ENCODE measurements at places on chromosomes 5 and 9.

GRCh38 chr5:86748538-86749105, 130.9 kb downstream of the COX7C start:
- DNase-seq, result no peak

DNA sequence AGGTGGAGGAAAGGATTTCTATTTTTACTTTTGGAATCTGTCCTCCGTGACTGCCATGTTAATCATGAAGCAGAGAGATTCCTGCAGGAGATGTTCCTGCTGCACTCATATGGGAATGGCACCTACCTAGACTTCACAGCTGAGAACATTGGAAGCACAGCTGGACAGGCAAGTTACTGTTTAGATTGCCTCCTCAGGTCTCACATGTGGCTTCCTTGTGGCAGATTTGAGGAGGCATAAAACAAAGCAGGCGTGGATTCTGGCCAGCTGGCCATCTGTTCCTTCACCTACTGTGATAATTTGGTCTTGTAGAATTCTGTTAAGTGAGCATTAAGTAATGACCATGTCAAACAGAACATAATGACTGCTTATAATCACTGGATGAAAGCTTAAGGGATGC, 193.4 kb downstream of the EDIL3 start:
- no peak for DNase-seq

DNA sequence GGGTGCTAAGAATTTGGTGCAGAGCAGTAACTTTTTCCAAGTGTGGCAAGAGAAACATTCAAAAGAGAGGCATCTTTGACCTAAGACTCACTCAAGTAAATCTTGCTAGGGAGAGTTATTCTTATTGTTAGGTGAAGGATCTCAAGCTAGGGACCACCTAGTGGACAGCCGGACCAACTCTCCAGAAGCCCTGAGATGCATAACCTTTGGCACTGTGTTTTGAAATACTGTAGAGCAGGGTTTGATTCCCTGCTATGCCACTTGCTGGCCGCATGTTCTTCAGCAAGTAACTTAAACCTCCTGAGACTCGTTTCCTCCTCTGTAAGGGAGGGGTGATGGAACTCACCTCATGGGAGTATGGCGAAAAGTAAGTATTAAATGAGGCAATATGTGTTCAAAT, 336.1 kb upstream of the ADAMTSL1 start:
- DNase-seq, result no peak

DNA sequence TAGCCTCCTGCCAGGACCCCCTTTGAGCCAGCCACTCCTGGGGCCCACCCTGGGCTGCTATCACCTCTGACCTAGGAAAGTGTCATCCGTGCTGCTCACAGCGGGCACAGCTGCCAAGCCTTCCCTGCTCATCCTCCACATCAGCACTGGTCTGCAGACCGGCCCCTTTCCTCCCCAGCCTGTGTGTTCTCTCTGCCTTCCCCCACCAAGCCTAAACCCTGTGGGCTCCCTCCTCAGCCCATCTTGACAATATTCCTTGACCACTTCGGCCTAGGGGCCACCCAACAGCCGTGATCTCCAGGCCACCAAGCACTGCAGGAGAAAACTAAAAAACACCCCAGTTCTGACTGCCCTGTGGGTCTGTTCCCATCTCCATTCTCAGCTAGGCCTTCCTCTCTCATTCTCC, 135.1 kb downstream of the DAB2IP start:
- DNase-seq, result no peak

DNA sequence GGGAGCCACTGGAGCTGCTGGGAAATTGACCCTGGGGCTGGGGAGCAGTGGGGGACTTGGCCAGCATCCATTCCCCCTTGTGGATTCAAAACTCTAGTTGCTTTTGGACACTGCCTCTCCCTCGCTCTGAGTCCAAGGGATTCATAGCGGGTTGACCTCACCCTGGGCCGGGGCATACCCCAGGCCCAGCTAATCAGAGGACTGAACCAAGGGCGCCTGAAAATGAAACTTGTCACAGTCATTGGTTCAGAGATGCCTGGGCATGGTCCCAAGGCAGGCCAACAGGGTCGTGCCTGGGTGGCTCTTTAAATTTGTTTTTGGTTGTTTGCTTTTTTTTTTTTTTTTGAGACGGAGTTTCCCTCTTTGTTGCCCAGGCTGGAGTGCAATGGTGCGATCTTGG, 22.6 kb downstream of the STK10 start:
- DNase-seq, result no peak

DNA sequence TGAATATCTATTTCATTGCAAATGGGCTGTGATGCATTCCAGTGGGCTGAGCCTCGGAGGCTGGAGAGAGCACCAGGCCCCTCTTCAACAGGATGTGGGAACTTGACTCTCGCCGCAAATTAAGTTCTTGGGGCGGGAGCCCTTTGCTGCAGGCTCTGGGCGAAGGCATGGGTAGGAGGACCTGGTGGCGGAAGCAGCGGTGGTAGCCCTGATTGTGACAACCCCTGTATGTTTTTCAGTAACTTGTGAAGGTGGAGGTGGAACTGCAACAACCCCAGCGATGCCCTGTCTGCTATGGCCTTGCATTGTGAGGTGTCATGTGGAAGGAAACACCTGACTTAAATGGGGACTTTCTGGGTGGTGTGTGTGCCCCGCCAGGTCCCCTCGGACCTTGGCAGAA, 9.4 kb downstream of the FYB1 start:
- DNase-seq, result no peak

DNA sequence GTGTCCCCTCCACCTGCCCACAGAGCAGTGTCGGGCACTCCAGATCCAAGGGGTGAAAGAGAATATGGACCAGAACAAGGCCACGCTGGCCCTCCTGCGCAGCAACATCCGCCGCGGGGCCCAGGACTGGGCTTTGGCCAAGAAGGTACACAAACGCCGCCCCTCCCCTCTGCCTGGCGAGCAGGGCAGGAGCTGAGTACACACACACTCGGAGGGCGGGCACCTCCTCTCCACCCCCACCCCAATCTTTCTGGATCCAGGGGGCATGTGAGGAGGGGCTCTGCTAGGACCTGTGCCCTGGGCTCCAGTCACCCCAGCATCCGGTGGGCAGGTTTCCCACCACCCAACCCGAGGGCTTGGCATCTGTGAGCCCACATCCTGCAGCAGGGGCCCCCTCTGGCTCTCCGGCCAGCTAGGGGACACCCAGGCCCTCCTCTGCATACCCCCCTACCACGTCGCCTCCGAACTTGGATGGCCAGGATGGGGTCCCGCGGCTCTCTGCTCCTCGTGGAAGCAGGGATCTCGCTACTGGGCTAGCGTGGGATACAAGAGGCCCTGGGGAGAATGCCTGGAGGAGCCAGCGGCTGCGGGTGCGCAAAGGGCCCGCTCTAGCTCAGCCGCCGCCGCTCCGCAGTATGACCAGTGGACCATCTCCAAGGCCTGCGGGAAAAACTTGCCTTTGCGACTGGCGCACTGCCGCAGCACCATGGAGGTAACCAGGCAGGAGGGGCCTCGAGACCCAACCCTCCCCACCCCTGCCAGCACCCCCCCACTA, 3.1 kb downstream of the CCDC183 start:
- DNase-seq, result no peak

DNA sequence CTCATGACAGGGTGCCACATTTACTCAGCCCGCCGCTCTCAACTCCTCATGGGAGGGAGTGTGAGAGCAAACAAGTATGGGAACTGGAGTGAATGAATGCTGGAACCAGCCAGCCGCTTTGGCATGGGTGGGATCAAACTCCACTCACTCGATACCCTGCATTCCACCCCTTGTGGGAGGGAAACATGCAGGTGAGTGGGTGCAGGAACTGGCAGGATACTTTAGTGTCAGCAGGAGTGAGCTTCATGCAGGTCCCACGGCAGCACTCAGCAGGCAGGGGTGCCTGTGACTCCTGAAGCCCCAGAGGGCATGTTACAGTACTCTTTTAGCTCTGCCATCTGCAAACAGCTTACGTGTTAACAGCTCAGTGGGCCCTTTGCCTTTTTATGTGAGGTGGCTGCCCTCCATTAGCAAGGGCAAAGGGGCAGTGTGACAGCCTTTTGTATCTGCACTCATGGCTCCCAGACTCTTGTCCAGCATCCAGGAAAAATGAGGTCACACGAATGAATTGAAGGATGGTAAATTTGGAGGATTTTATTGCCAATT, 433.2 kb upstream of the NMUR2 start:
- DNase-seq, result no peak

DNA sequence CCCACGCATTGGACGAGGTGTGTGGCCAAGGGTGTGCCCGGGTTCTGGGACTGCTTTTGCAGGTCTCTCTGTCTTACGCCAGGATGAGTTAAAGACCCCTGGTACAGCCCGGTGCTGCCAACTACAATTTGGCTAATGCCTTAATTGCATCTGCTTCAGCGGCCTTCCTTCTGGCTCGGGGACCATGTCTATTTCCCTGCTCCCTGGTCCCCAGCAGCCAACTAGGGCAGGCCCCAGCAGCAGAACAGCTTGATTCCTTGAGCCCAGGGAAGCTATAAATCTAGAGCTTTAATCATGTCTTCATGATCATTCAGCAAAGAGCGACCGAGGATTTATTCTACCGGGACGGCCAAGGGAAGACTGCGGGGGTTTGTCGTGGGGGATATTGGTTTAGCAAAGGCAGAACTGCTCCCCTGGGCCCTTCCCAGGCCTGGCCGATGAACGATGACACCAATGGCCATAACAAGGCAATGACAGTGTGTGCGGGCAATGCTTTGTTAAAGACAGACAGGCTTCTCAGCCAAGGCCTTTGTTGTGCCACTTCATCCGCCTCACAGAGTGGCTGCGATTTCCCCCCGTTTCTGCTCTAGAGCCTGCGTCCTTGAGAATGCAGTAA, 51.4 kb downstream of the CFAP77 start:
- DNase-seq, result no peak

- no peak for DNase-seq
Measured at GRCh38 chr5:138453590-138453989, 11.7 kb upstream of the EGR1 start.

- DNase-seq, result peak; percentile 42
Measured at GRCh38 chr9:84554069-84554664, 115.4 kb upstream of the NTRK2 start.

DNA sequence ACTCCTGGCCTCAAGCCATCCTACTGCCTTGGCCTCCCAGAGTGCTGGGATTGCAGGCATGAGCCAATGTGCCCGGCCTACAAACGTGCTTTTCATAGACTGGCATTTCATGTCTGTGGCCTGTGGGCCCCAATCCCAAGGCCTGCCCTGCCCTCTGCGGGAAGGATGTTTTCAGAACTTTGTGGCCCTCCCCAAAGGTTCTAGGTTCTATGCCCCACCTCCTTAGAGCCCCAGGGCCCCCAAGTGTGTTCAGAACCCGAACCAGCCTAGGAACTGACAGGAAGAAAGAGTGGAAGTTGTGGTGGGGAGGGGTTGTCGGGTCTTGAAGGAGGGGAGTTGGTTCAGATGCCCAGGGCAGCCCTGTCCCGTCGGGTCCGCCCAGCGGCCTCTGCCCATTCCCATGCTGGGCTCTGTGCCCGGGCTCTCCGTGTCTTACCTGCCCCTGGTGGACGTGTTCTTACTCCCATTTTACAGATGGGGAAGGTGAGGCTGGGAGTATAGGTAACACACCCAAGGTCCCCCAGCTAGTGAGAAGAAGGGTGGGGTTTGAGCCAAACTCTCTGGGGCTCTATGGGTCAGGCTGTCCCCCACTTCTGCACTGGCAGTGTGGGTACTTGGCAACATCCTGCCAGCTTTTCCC, 175.8 kb upstream of the IER5L start:
- DNase-seq, result no peak

DNA sequence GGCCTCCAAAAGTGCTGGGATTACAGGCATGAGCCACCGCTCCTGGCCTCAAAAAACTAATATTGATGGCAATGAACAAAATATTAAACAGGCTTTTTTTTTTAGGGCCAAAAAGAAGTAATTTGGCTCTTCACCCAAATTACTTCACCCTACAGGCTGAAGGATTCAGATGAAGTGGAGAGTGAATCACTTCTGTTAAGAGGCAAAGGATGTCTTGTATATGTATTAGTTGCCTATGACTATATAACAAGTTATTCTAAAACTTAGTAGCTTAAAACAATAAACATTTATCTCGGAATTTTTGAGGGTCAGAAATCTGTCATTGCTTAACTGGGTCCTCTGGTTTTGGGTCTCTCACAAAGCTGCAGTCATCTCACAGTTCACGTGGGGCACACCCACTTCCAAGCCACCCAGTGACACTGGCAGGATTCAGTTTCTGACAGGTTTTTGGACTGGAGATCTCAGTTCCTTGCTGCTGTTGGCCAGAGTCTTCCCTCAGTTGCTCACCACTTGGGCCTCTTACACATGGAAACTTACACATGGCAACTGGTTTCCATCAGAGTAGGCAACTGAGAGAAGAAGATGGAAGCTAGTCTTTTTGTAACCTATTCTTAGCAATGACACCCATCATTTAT, 66.7 kb downstream of the IQGAP2 start:
- DNase-seq, result no peak

- DNase-seq, result no peak
Measured at GRCh38 chr5:92884469-92884868, 696.5 kb downstream of the NR2F1-AS1 start.

DNA sequence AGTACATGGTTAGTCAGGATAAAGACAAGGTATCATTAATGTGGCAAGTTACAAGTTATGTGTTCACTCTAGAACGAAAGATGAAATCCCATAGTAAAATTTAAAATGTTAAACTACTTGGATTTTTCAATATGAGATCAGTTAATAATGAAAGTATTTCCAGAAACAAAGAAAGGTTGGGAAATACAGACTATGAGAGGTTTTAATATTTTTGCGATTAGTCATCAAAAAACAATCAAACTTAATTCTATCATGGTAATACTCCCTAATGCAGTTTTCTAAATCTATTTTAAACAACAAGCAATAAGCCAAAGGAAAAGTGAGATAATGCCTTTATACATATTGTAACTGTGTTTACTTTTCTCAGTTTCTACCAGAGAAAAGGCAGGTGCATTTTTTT, 10.6 kb downstream of the CDH12 start:
- DNase-seq, result no peak

GRCh38 chr5:121350181-121350930, 501.3 kb upstream of the FTMT start:
- DNase-seq, result no peak

DNA sequence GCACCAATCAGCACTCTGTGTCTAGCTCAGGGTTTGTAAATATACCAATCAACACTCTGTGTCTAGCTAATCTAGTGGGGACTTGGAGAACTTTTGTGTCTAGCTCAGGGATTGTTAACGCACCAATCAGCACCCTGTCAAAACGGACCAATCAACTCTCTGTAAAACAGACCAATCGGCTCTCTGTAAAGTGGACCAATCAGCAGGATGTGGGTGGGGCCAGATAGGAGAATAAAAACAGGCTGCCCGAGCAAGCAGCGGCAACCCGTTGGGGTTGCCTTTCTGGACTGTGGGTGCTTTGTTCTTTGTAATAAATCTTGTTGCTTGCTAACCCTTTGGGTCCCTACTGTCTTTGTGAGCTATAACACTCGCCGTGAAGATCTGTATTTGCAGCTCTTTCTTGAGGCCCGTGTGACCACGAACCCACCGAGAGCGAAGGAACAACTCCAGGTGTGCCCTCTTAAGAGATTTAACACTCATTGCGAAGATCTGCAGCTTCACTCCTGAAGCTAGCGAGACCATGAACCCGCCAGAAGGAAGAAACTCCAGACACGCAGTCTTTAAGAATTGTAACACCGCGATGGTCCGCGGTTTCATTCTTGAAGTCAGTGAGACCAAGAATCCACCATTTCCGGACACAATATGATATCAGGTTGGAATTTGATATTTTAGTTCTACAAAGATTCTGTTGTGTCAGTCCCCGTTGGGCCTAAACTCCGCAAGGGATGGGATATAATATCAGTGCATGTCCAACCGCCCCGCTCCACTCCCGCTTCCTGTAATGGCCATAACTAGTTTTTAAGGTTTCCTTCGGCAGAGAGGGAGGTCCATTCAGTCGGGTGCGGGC, 740 bp upstream of the TRMT10B start:
- DNase-seq, result no peak
